ENCODE measurements at places on chromosomes 6 and 20.

DNA sequence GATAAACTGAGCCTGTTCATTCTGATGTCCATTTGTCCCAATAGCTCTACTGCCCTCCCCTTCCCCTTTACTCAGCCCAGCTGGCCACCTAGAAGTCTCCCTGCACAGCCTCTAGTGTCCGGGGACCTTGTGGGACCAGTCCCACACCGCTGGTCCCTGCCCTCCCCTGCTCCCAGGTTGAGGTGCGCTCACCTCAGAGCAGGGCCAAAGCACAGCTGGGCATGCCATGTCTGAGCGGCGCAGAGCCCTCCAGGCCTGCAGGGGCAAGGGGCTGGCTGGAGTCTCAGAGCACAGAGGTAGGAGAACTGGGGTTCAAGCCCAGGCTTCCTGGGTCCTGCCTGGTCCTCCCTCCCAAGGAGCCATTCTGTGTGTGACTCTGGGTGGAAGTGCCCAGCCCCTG lies 24.7 kb upstream of the FANCE start:
- no peak for DNase-seq

GRCh38 chr20:15823718-15824117 lies 749.5 kb downstream of the KIF16B start:
- no peak for DNase-seq

DNA sequence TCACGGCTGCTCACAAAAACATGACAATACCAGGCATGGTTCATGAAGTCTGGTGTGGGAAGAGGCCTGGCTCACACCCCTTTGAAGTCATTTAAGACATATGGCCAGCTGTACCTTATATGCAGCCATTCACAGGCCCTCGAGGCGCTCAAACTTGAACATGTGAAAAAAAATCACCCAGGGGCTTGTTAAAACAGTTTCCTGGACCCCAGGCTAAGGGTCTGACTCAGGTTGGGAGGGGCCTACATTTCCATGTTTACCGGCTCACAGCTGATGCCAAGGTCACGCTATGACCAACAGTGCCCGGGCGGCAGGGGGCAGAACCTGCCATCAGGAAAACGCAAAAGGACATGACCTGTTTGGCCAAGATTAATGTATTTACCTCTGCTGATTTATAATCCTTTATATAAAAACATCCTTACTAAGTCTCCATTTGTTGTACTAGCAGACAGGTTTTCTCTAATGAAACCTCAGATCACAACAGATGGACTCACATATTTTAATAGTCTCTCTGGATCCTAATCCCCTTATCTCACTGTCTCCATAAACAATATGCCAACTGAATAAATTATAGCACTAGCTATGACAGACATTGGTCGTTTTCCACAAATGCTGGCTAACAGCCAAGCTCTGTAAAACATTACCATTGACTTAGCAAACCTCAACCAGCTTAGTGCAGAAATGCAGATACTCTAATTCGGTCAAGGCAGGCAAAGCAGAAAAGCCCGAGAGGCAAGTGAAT lies 19.9 kb downstream of the EZR start:
- DNase-seq: no peak

GRCh38 chr6:14440940-14441781 lies 323.6 kb downstream of the CD83 start:
- DNase-seq: no peak

DNA sequence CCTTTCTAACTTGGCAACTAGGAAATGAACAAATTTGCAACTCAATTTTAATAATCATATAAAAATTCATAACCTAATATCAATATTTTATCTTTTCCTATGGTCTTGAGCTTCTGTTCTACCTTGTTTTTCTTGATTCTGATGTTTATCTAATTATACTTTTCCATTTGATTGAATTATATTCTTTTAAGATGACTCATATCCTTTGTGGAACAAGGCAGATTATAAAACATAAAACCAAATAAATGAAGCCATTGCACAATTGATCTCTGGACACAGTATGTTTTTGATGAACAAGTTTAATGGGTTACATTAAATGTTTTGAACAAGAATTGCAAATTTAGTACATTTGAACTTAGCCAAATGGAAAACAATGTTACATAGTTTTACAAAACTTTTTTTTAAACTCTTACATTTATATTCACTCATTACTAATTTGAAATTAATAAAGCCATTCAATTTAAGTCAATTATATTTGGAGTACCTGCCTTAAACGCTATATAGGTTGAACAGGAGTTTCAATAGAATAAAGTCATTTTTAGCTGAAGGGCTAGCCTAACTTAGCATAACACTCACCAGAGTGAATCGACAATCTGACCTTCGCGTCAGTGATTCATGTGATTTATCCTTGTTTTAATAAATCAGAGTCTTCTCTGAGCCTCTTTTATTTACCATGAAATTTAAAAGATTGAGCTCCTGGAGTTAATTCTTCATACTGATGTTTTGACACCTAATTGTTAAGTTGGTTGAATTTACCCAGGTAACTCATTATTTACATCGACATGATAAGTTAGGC lies 3.8 kb downstream of the NCOA7 start:
- no peak for DNase-seq

DNA sequence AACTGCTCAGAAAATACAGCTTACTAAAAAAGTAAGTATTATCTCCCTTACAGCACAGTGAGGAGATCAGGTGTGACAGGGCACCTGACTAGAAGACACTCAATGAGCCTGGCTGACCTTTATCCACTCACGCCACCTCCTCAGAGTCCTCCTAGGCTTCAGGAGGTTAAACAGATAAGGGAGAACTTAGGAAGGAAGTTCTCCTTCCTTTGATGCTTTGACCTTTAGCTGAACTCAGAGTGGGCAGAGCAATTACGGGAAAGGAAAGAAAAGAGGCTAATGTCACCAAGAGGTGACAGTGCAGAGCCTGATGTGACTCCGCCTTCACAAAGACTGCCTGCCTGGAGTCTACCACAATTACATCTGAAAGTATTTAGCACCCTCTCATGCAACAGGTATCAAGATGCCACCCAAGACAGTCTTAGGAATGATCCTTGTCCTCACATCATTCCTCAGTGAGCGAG lies 36.7 kb downstream of the MAN1A1 start:
- no peak for DNase-seq

DNA sequence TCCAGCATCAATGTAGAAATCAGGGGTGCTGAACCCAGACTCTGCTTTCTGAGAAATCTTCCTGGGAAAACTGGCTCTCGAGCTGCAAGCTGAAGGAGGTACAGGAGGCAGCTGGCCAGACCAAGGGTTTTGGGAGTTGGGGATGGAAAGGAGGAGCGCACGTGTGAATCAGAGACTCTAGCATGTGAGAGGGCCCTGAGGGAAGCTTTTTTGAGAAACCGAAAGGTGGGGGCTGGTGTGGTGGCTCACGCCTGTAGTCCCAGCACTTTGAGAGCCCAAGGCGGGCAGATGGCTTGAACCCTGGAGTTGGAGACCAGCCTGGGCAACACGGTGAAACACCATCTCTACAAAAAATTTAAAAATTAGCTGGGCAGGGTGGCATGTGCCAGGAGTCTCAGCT lies 37.1 kb upstream of the EEF1E1 start:
- DNase-seq: no peak

DNA sequence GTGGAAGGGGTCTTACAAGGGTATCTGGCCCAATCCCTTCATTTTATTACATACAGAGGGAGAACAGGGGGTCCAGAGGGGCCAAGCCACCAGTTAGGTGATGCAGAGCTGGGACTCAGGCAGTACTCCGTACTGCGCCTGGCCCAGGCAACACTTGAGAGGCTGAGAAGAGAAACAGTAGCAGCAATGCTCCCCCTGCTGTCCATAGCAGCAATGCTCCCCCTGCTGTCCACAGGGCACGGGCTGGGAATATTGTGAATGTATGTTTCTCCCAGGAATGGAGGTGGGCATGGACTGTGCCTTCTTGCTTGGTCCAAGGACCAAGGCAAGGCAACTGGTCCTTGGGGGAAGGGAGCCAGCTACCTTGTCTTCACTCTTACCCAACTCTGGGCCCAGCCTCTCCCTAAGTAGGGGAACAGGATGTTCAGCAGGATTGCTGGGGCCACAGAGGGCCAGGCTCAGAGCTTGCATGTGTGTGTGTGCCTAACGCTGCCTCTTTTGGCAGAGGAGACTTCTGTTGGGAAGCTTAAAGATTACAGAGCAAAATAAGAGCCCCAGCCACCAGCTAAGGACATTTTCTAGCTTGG lies 14.8 kb upstream of the FAM83C start:
- peak; percentile 94 for DNase-seq

DNA sequence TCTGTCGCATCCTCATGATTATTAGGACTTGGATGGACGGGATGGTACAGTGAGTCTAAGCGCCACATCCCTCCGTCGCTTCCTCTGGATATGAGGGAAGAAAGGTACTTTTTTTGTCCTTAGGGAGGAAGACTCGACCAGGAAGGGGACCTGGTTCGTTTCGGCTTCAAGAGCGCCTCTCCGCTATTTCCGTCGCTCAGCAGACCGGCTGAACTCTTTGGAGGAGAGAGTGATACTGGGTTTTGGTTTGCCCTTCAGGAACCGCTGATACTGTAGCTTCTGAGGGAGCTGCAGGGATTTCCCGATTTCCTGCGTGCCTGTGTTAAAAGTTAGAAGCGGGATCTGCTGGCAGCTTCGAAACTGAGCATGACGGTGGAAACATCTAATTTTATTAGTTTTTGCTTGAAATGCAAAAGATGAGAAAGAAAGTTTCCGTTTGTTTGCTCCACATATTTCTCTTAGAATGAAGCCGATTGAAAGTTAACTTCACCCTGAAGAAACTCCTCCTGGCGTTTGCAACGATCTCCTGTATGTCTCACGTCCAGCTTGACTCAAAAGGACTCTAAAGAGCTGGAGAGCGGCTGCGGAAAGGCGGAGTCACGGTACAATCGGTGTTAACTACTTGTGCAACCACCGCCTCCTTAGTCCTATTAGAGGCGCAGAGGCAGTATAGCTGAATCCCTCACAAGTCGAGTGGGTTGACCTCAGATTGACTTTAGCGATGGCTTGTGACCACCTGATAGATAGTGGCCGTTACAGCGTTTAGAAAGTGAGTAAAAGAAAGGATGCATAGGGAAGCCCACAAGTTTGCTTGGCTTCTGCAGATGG lies 129.4 kb downstream of the TRIM27 start:
- no peak for DNase-seq

- DNase-seq: no peak
These were observed 10.5 kb downstream of the NCR2 start for GRCh38 chr6:41345901-41346300.

DNA sequence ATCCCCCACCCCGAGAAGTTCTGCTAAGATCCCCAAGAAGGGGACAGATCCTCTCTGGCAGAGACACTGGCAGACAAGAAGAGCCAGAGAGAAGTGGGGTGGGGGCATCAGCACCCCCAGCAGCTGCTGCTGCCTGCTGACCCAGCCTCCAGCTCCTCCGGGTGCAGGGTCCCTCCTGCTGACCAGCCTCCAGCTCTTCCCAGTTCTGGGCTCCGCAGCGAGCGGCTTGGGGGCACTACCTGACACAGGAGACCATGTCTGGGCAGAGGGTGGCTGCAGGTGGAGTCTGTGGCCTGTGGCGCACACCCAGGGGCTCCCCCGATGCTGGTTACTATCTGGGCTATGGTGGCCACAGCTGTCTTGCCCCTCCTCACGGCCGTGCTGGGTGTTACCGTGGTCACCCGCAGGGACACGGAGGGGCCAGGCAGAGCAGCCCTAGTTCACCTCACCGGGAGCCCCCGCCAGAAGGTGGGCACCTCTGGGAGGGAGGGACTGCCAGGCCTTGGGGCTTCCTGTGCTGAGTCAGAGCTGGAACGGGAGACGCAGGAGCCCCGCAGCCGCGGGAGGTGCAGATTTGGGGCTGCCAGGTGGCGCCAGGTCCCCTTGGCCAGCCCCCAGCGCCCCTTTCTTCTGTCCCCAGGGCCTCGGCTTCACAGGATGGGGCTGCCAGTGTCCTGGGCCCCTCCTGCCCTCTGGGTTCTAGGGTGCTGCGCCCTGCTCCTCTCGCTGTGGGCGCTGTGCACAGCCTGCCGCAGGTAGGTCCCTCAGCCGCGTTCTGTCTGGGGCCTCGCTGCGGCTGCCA lies 630 bp downstream of the LIME1 start:
- no peak for DNase-seq

- no peak for DNase-seq
These were observed 105.5 kb upstream of the MYL9 start for GRCh38 chr20:36435592-36436541.

GRCh38 chr20:19022791-19023448 lies 189.5 kb upstream of the SLC24A3 start:
- no peak for DNase-seq

GRCh38 chr20:51507216-51508036 lies 35.1 kb downstream of the NFATC2 start:
- no peak for DNase-seq

- DNase-seq: no peak
These were observed 365.0 kb upstream of the ID4 start for GRCh38 chr6:19472153-19472552.

DNA sequence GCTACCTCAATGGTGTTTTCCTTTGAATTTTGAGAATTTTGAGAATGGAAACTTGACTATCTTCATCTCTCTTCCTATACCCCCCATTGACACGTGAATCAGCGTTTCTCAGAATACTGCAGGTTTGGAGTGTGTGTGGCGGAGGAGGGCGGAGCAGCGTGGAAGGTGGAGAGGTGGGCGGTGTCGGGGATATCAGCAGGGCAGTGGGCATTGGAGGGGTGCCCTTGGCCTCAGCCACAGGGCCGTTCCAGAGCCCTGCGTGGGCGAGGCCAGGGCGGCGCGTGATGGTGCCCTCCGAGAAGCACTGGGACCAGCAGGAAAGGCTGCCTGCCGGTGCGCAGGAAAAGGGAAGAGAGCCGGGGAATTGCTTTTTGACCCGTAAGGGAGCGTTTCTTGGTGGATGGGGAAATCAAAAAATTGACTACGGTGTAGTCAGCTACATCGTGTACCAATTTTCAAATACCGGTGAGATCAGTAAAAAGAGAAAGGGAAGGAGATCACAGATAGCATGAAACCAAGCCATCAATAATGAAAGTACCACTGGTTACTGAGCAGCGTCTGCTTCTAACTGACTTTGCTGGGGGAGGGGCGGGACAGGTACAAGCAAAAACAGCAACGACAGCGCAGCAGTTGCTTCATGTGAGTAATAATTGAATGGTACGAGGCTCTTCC lies 82.7 kb upstream of the DUSP22 start:
- no peak for DNase-seq

DNA sequence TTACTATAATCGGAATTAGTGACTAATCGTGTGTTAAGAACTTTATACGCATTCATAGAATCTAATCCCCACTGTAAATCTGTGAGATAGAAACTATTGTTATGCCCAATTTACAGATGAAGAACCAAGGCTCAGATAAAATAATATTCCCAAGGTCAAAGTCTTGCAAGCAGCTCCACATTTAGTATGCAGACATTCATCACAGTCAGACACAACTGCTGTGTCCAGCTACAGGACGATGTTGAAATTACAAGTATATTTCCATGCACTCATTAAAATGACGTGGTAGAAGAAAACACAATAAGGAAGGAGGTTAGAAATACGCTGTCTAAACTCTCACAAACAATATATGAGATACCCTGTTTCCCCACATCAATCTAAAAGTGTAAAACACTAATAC lies 82.5 kb downstream of the PREX1 start:
- no peak for DNase-seq

- no peak for DNase-seq
These were observed 16.3 kb downstream of the NOX3 start for GRCh38 chr6:155439376-155439775.

Data from HuH-7 (cell line).